ACHN (cell line): ENCODE measurements at places on chromosomes 16 and 17.
A peak's percentile ranks its signal among the peaks of the same experiment; 100 is the strongest.

GRCh38 chr17:36849871-36850348 lies 87.4 kb upstream of the LHX1 start:
- peak; percentile 68 for DNase-seq

GRCh38 chr17:61066062-61066461 lies 333.6 kb upstream of the TBX2 start:
- no peak for DNase-seq

DNA sequence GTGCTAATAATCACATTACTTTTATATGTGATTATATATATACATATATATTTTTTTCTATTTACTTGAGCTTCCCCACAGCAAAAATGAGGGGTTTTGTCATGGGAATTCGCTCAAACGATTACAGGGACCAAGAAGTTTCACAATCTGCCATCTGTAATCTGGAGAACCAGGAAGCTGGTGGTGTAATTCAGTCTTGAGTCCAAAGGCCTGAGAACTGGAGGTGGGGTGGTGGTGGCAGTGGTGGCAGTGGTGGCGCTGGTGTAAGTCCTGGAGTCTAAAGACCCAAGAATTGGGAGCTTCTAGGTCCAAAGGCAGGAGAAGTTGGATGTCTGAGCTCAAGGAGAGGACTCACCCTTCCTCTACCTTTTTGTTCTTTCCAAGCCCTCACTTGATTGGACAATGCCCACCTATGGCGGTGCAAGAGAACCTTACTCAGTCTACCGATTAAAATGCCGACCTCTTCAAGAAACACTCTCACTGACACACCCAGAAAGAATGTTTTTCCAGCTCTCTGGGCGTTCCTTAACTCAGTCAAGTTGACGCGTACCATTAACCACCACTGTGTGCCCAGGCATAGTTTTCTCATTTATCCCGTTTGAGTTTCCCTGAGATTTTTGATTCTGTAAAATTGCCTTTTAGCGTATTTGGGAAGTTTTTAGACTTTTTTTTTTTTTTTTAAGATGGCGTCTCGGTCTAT lies 31.9 kb downstream of the POLR2A start:
- DNase-seq, result no peak

DNA sequence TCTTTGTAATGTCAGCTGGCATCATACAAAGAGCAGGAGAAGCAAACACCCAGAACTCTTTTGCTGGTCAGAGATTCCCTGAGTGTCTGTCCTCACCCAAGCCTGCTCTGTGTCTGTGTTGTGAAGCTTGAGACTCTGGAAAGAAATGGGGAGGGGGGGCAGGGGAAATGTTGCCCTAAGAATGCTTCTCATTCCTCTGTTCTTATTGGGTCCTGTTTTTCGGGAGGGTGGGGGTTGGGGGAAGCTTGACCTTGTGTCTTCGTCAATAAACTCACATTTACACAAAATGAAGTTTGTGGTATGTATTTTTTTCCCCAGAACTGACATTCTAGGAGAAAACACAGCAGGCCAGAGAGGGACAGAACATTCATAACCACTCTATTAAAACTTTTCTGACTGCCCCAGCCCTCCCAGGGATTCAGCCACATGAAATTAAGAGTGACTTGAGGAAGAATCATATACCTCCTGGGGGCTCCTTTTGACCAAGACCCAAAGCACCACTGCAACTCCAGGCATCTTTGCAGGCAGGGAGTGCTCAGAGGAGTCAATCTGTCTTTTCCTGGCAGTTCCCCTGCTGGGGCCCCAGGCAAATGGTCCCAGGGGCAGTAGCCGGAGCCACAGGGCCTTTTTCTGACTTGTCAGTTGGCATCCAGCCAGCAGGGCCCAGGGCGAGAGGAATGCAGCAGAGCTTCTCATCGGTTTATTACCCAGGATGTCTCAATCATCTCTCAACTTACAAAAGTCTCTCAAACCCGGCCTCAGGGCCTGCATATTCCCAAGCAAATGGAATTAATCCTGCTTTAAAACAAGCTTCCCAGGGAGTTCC lies 5.1 kb upstream of the RASL10B start:
- DNase-seq, result peak; percentile 61

DNA sequence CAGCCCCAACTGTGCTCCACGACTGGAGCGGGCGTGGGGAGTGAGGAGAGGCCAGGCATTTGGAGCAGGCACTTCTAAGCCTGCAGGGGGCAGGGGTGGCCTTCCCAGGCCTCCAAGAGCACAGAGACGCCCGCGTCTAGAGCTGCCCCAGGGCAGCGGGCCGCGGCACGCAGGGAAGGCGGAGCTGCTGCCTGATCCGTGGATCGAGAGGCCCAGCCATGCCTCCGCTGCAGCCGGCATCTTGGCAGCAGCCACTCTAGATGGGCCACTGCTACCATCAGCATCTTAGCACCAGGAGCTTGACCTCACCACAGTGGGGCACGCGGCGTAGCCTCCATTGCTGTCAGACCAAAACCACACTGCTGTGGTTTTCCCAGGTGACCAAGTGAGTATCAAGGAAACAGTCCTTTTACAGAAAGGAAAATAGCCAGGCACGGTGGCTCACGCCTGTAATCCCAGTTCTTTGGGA lies 20.4 kb upstream of the WDR45B start:
- peak; percentile 25 for DNase-seq

- peak; percentile 40 for DNase-seq
Observed at GRCh38 chr17:81735264-81736102, 23.4 kb downstream of the SLC25A10 start.

DNA sequence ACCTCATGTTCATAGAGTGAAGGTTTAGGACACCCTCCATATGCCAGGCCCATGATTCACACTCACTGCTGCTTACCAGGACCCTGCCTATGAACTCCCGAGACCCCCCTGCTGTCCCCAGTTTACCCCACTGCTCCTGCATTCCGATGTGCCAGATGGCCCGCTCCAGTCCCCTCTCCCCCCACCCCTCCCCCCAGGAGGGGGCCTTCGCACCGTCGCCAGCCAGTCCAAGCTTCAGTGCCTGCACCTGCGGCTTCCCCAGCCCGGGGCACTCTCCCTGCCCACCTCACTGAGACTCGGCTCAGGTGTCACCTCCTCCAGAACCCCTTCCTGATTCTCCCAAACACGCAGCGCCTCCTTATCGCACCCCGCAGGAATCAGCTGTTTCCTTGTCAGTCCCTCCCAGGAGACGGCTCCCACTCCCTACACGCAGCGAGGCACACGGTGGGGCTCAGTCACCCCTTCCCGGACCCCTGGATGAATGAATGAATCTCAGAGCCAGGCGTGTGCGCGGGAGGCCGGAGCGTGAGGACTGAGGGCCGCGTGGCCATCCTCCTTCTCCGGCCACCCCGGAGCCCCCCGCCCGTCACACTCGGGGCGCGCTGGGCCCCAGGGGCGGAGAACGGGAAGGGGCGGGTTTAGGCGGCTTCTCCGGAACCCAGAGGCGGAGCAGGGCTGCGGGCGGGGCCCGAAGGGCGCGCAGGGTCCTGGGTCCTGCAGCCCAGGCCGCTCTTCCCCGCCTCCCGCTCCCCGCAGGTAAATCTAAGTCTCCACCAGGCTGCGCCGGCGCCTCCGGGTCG lies 1.6 kb downstream of the MYO1C start:
- peak; percentile 73 for DNase-seq

- peak; percentile 75 for DNase-seq
Observed at GRCh38 chr17:65064452-65065019, 8.0 kb upstream of the GNA13 start.

- no peak for DNase-seq
Observed at GRCh38 chr16:75965504-75966374, 239.4 kb upstream of the CPHXL start.

DNA sequence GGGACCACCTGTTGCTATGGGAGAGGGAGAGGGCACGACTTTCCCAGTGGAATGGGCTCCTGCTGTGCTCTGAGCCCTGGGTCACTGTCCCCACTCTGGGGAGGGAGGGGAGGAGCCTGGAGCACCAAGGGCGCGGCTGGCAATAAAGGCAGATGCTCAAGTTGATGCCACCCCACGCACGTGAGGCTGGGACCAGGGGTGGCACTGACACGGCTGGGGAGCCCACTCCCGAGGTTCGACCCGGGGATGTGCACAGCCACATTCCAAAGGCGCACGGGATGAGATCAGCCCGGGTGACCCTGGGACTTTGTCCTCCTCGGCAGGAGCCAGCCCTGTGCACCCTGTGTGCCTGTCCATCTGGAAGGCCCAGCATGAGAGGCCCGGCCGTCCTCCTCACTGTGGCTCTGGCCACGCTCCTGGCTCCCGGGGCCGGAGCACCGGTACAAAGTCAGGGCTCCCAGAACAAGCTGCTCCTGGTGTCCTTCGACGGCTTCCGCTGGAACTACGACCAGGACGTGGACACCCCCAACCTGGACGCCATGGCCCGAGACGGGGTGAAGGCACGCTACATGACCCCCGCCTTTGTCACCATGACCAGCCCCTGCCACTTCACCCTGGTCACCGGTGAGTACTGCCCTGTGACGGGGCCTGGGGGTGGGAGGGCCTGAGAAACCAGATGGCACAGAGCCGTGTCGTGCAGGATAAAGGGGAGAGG lies at the start of gene ENPP7:
ENPP7 (plus strand) TSS at position 175 of the 715 bp plus-strand sequence; CDS start at position 372, 197 bp downstream.
- DNase-seq, result no peak

DNA sequence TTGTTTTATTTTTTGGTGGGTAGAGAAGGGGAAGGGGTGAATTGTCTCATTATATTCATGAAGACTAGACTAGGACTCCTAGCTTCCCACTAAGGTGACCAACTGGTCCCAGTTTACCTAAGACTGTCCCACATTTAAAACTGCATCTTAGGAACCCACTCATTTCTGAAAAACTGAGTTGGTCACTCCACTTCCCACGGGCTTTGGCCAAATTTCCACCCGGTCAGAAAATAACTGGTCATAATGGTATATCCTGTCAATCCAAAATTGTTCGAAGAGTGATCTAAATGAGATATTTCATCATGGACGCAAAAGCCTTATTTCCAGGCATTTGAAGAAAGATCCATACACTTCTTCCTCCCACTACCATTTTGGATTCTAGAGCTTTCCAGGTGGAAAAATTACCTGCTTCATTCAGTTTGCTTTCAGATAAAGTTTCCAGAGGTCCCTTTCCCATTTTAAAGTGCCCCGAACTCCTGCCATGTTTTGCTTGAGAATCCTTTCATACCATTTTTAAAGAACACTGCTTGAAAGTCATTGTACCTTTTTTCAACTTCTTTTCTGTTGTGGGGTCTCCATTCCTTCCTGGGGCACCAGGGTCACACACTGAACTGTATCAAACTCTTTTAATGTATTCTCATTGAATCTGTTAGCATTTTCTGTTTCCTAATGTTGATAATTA lies 21.8 kb upstream of the ZFHX3 start:
- DNase-seq, result no peak

DNA sequence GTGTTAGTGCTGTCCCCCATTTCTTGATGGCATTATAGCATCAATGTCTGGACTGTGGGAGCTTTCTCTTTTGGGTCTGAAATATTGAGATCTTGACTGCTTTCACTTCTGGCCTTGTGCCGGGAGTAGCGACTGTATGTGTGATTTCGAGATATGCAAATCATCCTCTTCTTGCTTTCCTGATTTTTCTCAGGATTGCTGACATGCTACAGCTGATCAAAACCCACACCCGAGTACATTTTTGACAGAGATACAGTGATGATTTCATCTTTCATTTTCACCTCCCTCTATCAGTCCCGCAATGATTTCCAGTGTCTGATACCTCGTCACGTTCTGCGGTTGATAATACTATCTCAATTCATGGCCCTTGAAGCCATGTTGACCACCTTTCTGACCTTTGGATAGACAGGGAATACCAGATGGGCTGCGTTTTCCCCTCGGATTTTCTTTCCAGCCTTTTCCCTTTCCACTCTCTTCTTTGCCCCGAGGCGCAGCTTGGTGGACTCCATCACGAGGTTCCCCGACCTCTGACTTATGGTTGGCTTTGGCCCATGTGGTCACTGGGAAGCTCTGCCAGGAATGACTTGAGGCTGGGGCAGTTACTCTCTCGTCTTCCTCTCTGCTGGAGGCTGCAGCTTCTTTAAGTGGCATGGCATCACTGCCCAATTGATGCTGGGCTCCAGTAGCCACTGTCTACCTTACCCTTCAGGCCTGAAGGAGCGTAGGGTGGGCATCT lies 184.4 kb downstream of the SNX29 start:
- no peak for DNase-seq

DNA sequence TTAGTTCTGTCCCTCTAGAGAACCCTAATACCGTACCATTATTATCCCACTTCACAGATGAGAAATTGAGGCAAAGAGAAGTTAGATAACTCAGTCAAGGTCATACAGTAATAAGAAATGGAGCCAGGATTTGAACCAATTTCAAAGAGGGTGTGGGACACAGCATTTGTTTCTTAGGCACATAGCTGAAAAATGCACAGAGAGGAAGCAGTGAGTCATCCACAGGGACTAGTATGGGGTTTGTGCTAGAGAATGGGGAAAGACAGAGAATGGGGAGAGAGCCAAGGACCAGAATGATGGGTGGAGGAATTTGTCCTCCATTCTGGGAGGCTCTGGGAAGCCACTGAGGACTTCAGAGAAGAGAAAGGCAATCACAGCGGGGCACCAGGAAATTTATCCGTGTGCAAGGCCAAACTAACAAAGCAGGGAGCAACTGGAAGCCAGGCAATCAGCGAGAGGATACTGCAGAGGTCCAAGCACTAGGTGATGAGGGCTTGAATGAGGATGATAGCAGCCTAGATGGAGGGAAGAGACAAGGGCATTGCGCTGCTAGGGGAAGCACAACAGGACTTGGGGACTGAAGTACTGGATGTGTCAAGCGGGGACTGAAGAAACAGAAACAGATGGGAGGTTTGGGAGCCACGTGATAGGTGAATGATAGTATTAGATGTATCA lies 78.1 kb upstream of the ZFHX3 start:
- no peak for DNase-seq

DNA sequence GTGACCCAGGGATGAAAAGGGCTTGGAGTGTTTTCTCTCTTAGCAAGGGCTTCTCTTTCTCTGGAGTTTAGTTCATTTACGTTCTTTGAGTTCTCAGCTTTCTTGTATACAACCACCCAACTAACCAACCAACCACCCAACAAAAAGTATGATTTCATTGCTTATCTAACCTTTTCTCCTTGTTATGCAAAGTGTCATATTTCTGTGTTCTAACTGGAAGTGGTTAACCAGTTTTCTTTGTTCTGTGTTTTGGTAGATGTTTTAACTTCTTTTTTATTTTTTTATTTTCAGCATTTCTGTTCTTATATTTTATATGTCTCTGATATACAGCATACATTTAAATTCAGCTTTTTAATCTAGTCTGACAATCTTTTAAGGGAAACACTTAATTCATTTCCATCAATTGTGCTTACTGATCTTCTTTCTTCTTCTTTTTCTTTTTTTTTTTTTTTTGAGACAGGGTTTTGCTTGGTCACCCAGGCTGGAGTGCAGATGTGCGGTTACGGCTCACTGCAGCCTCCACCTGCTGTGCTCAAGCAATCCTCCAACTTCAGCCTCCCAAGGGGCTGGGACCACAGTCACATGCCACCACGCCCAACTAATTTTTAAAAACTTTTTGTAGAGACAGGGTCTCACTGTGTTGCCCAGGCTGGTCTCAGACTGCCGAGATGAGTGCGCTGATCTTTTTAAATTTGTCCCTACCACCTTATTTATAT lies 29.6 kb downstream of the NLK start:
- no peak for DNase-seq
